ENCODE measurements at places on chromosomes 2 and 18. TPM values are rescaled to one million over a fixed set of nuclear protein-coding genes. Genes with fewer than 3 reads are reported as not detected.
A peak's percentile ranks its signal among the peaks of the same experiment; 100 is the strongest.

DNA sequence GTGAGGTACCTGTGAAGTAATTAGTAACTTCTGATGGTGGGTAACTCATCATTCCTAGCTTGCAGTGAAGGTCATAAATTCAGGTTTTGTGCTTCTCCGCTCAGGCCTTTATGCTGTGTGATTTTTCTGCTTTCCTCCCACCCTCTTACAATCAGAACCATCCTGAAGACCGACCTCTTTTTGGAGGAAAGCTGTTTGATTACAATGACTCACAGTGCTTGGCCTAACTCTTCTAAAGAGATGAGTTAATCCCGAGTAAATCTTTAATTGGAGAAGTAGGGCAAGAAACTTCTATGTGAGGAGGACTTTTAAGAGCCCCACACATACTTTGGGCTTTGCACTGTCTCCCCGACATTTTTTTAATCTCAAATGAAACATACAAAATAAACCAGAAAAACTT is 53.1 kb downstream of the TTC27 start:
- no peak for DNase-seq

DNA sequence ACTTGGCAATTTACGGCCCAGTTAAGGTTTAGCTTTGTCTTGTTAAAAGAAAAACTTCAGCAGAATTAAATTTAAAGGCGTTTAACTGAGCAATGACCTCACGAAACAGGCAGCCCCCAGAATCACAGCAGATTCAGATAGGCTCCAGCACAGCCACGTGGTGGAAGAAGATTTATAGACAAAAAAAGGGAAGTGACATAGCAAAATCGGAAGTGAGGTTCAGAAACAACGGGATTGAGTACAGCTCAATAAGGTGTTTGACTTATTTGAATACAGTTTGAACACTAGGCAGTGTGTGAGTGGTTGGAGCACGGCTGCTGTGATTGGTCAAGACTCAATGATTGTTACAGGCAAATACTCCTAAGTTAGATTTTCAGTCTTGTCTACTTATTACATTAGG is 79.8 kb downstream of the MOGAT1 start:
- DNase-seq: no peak

DNA sequence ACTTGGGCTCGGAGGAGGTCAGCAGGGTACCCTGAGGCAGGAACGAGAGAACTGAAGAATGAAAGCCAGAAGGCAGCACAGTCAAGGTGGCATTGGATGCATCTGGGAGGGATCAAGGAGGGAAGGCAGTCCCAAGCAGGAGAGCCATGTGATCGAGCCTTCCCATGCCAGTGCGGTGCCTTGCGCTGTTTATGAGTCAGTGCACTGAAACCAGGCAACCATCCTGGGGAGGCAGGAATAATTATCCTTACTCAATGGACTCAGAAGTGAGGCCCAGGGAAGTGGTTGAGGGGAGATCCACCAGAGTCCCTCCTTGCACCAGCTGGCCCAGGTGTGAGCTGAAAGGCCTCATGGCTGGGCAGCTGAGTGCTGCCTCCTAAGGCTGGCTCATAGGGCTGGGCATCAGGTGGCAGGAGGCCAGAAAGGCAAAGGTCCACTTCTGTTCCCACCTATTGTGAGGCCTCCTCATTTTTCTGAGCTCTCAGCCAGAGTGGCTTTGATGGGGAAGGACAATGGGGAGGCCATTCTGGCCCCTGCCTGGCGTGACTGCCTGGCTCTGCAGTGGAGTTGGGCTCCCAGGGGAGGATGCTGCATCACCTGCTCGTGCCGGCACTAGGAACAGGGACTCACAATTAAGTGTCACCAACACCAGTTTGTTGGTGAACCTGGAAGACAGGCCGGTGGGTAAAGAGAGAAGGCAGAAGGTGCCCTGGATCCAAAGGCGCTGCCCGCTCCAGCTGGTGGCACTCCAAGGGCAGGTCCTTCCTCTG is 82.3 kb downstream of the TFCP2L1 start:
- DNase-seq: no peak

GRCh38 chr2:144014103-144014502 is 505.8 kb downstream of the ZEB2 start:
- DNase-seq: no peak

GRCh38 chr2:1528273-1529064 is 115.2 kb downstream of the TPO start:
- no peak for DNase-seq

- DNase-seq: peak; percentile 46
These were observed 51.3 kb upstream of the SPP2 start for GRCh38 chr2:233999182-233999581.

DNAH6 gene
- total RNA-seq: 0.86 TPM

ARHGAP15 gene
- not detected for total RNA-seq

IL1RN gene
- total RNA-seq: not detected

PLCD4 gene
- 1.9 TPM for total RNA-seq
